ENCODE measurements at places on chromosomes 1 and 21.
A peak's percentile ranks its signal among the peaks of the same experiment; 100 is the strongest.

DNA sequence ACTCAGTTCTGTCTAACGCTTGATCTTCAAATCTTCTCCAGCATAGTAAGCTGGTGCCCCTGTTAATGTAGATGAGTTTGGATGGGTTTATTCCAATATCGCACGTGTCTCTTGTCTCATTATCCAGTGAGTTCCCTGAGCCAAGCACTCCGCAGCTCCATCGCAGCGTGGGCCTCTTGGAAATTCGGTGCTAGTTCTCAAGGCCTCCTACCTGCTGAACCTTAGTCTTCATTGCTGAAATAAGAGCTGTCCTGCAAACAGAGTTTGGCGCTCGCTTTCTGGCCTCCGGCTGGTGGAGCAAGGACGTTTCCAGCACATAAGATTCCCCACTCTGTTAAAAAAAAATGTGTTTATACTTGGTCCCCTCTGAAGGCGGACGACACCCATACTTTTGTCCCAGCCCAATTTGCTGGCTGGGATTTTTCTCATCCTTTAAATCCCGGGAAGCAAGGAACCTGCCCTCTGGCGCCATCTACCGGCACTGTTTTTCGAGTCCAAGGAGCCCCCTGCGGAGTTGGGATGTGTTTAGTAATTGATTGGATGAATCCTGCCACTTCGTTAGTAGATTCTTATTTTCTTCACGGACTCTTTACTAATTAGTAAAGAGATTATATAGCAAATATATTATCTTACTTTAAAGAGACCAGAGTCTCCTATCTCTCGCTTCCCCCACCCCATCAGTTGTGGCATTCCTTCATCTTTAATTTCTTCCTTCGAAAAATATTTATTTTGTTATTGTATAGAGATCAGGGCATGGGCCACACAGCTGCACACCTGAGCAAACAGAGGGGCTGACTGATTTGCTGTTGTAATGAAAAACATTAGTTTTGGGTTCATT, 14.7 kb downstream of the JUN start:
- peak; percentile 80 for DNase-seq

- DNase-seq = no peak
Measured at GRCh38 chr1:211632117-211632807, 43.2 kb downstream of the NEK2 start.

DNA sequence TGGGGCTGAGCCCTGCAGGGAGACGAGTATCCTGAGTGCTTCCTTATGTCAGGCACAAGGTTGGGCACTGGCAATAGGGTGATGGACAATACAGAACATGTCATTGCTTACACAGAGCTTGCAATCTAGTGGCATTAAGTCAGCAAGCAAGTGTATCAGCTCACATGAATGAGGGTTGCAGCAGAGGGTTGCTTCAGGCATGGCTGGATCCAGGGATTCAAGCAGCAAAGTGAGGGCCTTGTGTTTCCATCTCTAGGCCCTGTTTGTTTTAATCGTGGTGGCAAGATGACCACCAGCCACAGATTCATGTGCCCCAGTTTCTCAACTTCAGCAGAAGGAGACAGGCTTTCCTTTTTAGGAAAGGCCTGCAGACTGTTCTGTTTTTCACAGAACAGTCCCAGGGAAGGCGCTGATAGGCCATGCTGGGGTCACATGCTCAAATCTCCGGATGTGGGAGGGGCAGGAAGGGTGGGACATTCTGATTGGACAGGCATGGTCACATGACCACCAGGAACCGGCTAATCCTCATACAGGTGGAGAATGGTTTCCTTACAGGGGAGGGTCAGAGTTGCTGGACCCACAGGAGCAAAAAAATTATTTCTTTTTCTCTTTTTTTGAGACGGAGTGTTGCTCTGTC, 14.4 kb downstream of the PLOD1 start:
- DNase-seq = peak; percentile 50

- DNase-seq = peak; percentile 56
Measured at GRCh38 chr1:158180741-158181576, at the start of gene CD1D. Gene CD1D, plus strand, starts transcription at chr1:158180895. Its CDS starts 207 bp downstream, at chr1:158181102.

DNA sequence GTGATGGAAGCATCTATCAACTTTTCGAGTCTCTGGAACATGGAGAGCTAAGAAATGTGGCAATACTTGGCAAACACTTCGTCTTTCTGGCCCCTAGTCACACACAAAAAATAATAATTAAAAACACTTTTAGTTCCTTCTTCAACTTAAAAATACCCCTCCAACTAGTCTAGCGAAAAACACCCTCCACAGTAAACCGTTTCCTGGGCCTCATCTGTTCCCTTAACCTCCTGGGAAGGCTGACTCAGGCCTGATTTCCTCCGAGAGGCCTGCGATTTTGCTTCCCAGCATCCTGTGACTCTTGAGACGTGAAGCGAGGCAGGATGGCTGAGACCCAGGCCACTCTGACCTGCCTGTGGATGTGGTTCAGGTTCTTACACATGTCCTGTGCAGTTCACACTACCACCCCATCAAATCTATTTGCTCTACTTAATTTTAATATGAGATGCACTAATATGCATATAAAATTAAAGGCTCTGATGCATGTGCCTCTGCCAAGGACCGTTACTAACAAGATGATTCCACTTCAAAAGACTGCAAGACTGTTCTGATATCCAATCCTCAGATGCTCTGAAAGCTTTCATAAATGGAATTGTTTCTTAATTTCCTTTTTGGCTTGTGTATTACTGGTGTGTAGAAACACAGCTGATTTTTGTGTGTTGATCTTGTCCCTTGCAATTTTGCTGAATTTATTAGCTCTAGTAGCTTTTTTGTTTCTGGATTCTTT, 3.5 kb downstream of the NAV1 start:
- DNase-seq = no peak

DNA sequence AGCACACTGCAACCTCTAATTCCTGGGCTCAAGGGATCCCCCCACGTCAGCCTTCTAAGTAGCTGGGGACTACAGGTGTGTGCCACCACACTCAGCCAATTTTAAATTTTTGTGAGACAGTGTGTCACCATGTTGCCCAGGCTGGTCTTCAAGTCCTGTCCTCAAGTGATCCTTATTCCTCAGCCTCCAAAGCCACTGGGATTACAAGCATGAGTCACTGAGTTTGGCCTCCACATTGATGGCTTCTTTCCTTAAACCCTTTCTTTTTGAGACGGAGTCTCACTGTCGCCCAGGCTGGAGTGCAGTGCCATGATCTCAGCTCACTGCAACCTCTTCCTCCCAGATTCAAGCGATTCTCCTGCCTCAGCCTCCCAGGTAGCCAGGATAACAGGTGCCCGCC, 7.6 kb downstream of the KPNA6 start:
- DNase-seq = no peak

DNA sequence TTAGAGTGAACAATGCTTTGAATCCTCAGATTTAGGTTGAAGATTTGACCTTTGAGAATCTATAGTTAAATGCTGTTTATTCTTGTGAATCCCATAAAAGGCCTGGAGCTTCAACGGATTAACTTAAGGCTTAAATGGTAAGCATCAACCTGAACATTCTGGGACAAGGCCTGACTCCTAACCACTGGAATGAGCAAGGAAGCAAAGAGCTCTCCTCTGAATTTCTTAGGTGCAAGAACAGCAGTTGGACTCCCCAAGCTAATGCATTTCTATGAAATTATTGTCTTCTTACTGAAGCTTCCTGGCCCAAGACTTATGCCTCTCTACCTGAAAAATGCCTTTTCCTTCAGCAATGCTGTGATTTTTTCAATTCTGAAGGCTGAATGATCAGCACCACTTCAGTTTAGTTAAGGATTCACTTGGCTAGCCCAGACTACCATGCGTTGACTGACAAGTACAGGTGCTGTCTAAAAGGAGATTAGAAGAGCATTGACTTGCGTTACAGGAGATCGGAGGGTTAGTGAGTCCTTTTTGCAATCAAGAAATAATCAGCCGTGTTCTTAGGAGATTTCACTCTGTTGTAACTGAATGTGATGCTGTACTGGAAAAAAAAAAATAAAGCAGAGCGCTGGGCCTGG, 178.5 kb downstream of the ZC3H11B start:
- no peak for DNase-seq

- DNase-seq = peak; percentile 42
Measured at GRCh38 chr1:160884579-160884978, 401 bp downstream of the ITLN1 start.

- peak; percentile 85 for DNase-seq
Measured at GRCh38 chr1:7561331-7561921, 209.7 kb upstream of the VAMP3 start.

- DNase-seq = peak; percentile 37
Measured at GRCh38 chr1:24586970-24587820, 31.3 kb downstream of the NCMAP start.

DNA sequence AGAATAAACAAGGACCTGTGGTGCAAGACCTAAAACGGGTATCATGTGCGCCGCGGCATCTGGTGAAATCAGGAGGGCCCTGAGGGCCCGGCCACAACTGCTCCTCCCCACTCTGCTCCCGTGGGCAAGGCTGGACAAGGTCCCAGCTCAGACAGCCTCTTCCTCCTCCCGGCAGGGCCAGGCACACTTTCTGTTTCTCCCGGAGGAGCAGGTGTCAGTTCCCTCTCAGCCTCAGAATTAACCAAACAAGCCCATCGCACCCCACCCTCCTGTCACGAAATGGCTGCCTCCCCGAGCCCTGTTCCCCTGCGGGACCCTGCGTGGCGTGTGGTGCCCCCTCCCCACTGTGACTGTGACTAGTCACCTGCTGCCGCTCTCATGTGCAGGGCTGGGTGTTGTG, 15.2 kb downstream of the PTTG1IP start:
- DNase-seq = no peak

DNA sequence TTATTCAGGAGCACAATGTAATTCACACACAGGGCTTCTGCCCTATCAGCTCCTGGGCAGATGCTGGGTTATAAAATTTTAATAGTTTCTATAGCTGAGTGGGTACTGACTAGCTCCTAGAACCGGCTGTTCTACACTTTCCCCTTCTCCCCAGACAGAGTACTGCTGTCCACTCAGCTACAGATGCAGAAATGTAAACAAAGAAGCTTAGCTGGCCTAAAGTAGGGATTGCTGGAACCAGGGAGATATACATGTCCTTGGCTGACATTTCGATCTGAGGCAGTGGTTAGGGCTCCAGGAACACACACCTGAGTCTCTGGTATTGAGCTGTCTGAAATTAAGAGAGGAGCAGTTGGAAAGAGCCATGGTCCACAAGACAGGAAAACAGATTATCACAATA, 211.5 kb upstream of the USP24 start:
- DNase-seq = no peak

GRCh38 chr21:35825370-35826353, 234.7 kb downstream of the SETD4 start:
- DNase-seq = no peak

DNA sequence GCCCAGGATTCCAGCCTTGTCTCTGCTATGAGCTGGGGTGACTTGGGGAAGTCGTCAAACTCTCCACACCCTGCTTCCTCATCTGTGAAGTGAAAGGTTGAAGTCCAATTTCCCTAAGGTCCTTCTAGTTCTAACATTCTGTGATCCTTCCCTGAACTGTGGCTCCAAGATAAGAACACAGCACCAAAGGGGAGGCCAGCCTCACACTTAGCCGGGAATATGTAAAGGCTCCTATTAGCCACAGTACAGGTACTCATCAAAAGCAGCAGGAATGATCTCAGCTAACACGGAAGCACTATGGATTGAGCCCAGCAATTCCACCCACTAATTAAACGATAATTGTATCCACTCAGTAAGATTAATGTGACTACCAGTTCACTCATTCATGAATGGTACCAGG, 4.0 kb downstream of the SLC30A10 start:
- DNase-seq = no peak
